ENCODE measurements at places on chromosomes 7 and 10.

DNA sequence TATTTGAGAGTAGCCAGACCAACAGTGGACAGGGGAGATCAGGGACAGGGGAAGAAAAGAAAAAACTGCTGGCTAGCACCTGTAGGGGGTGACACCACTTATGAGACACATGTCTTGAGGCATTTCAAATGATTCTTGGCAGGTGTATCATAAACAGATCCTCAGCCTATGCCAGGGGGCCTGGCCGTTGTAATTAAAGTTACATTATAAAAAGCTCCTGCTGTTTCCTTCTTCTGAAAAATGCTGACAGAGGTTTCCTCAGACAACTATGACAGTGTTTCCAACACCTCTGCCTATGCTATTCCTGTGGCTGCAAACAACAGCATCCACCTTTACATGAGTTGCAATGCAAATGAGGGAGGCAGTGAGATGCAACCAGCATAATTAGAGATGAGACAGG, 281.0 kb upstream of the PTER start:
- DNase-seq = no peak

- no peak for DNase-seq
Measured at GRCh38 chr7:122299624-122300210, 4.8 kb downstream of the FEZF1 start.

- no peak for DNase-seq
Measured at GRCh38 chr7:25754333-25754732, 397.7 kb upstream of the NFE2L3 start.

- no peak for DNase-seq
Measured at GRCh38 chr10:132740588-132740987, 45.4 kb downstream of the NKX6-2 start.

DNA sequence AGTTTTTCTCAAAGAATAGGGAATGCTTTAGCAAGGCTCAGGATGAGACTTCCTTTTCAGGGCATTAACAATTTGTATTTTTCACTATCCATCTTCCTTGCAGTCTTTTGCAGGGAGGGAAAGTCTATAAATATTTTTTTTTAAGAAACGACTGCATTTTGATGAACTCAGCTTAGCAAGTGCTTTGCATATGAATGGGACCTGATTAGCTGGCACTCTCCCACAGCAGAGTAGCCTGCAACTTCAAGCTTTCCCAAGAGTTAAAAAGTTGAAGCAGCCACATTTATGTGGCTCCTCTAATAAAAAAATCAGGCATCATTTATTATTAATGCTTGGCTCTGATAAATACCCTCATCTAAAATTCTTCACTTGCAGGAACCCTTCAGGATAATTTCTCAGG, 134.0 kb downstream of the GRID1 start:
- DNase-seq = no peak

DNA sequence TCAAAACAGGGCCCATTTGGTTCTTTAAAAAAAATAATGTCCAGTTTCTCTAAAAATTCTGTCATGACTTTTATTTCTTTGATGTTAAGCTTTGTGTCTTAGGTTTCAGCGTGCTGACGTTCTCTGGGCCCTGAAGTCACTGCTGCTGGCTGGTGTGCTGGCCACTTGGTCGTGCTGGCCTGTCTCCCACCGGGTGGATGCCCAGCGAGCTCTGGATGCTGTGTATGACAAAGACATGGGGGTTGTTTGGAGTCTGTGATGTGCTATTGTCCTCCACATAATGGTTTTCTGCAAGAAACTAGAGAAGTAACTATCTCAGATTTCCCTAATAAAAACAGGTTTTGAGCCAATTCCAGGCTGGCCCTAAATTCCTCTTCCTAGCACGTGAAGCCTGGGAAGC, 9.5 kb upstream of the IDI2 start:
- no peak for DNase-seq

- DNase-seq = no peak
Measured at GRCh38 chr10:116669080-116669479, 48.3 kb downstream of the PNLIPRP2 start.

- no peak for DNase-seq
Measured at GRCh38 chr7:101278461-101279292, 33.8 kb upstream of the FIS1 start.

GRCh38 chr10:7634142-7634894, 32.4 kb downstream of the ITIH5 start:
- DNase-seq = no peak

- no peak for DNase-seq
Measured at GRCh38 chr10:131869344-131869743, 31.5 kb upstream of the PPP2R2D start.

DNA sequence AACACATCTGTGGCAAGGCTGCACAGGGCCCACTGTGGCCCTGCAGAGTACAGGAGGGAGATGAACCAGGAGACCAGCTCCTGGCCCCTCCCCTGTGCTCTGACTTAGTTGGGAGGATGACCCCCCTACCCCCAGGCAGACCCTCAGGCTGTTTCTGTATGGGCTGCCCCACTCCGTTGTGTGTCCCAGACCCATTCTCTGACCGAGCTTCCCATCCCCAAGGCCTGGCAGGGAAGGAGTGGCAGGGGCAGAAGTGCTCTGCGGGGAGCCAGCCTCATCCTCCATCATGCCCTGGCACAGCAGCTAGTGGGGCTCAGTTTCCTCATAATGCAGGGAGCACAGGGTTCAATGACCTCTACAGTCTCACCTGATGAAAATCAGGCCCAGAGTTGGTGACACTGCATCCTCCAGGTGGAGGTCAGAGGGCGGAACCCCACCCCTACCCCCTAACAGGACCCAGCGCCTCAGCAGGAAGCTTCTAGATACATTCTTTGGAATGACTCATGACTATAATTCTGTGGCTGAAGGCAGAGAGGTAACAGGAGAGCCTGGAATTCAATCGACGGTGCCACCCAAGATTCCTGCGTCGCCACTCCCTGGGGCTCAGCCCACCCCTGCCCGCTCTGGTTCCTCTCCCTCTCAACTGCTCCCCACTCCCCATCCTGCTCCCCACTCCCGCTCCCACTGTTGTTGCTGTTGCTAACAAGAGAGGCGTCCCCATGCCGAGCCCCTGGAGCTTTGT, 18.2 kb downstream of the PODXL start:
- DNase-seq = no peak

DNA sequence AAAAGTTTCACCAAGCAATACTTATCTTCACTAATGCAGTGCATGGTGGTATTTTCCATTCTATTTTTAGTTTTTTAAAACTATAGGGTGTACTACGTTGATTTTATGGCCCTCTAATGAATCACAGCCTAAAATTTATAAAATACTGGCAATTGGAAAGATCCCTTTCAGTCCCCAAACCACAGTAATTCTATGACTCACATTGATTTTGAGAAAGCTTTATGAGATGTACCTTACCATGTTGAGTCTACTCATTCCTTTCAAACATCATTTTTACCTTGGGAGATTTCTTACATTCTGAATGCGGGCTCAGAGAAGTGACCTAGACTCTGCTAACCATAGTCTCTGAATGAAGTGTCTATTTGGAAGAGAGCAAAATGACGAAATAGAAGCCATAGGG, 141.6 kb downstream of the GPR85 start:
- no peak for DNase-seq

- DNase-seq = no peak
Measured at GRCh38 chr7:36605261-36606051, 118.8 kb downstream of the AOAH start.

DNA sequence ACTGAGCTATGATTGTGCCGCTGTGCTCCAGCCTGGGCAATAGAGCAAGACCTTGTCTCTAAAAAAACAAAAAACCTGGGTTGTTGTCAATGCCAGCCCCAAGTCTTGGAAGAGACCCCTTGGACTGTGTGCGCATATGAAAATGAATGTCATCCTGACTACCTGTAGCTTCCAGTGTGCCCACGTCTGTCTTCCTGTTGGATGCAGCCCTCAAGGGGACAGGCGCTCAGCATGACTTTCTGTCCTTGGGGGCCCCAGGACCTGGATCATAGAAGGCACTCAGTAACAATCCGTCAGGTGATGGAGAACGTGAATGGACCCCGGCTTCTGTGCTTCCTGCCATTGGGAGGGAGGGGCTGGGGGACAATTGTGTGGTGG, 9.0 kb downstream of the PRF1 start:
- no peak for DNase-seq

DNA sequence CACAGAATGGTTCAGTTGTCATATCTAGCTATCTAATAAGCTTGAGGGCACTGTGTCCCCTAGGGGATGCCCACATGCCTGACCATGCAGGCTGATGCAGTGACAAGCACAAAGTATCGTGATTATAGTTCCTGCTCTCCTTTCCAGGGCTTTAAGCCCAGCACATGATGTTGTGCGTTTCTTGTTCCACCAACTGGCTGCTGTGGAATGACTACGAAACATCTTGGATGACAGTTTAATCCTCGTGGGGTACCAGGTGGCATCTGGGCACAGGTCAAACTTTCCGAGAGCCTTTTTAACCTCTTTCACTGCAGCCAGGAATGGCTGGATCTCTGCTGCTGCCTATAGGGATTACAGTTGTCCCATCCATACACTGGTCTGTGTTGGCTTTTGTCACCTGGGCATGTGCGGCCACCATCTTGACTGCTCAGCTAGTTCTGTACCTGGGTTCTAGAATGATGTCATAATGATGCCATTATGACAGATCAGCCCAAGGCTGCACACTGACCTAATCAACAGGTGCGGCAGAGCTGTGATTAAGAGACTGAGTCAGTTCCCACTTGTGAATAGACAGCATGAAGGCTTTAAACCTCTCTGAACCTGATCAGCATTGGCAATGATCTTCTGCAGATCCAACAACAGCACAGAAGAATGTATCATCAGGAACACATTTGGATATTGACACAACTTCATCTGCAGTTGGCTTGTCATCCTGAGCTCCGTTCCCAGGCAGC, 144.1 kb downstream of the DLG5 start:
- DNase-seq = no peak

All from NCI-H1105 (cell line).